ENCODE measurements at places on chromosomes 13 and 19. TPM values are rescaled to one million over a fixed set of nuclear protein-coding genes. Genes with fewer than 3 reads are reported as not detected.

Gene TEAD2
- 41.3 TPM for total RNA-seq

DNA sequence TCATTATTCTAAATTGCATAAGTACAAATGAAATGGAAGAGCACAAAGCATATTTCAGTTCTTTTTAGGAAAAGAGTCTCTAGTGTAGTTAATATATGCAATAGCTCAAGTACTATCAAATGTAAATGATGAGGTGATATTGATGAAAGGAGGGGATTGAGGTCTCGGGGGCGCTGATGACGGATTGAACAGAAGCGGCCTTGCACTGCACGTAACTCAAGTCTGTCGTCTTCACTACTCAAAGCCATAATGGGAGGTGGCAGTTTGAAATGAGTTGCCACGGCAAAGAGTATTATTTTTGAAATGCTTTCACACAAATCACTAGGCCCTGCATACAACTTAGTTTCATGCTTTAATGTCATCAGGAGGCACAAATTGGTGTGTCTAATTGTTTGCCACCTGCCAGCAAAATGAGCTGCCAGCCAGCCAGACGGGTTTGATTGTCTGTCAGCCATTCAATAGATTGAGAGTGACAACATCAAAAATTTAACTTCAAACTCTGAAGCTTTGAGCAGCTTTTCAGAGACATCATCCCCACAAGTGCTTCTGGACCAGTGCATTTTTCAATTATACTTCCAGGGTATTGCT lies 256.6 kb downstream of the NBEA start:
- DNase-seq = no peak

DNA sequence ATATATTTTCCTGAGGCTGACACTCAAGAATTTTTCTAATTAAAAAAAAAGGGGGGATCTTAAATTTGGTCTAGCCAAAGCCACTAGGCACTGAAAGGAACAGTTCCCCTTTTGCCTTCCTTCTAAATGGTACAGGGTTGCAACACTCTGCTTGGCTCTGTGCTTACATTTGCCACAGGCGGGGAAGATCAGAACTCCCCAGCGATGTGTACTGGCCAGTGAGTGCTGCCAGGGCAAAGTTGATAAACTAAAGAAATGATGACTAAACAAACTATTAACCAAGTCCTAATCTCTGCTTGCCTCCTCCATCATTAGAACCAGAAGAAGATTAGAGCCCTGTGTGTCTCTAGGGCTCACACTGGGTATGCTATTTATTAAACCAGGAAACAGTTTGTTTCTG lies 75.3 kb upstream of the SCEL start:
- peak; percentile 71 for DNase-seq

GRCh38 chr13:67726979-67727378 lies 496.8 kb upstream of the PCDH9 start:
- no peak for DNase-seq

- DNase-seq = no peak
These were observed 412.7 kb downstream of the LMO7 start for GRCh38 chr13:76048675-76049375.

GRCh38 chr19:11176466-11177193 lies 20.7 kb downstream of the KANK2 start:
- no peak for DNase-seq

DNA sequence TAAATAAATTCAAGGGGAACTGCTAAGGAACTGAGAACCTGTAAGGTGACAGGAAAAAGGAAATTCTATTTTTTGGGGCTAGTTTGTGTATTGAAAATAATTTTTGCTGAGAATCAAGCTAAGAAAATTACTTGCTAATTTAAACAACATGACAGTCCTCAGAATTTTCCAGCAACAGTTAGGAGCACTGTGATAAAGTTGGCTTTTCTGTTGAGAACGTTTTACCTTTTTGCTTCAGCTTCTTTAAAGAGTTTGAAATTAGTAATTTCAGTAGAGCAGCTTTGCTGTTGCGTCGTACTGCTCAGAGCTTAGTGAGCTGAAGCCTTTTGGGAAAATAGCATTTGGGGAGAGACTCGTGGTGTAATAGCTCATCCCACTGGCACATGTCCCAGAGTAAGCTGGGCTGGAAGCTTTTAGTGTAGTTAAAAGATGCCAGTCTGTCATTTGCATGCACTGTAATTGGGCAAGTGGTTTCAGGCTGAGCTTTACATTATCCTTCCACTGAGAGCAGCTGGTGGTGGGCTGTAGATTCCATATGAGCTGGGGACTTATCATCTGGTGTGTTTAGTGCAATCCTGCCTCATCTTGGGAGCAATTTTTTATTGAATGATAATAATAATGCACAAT lies 69.8 kb downstream of the LRCH1 start:
- peak; percentile 53 for DNase-seq

GRCh38 chr13:33079960-33080359 lies 63.7 kb downstream of the KL start:
- no peak for DNase-seq

DNA sequence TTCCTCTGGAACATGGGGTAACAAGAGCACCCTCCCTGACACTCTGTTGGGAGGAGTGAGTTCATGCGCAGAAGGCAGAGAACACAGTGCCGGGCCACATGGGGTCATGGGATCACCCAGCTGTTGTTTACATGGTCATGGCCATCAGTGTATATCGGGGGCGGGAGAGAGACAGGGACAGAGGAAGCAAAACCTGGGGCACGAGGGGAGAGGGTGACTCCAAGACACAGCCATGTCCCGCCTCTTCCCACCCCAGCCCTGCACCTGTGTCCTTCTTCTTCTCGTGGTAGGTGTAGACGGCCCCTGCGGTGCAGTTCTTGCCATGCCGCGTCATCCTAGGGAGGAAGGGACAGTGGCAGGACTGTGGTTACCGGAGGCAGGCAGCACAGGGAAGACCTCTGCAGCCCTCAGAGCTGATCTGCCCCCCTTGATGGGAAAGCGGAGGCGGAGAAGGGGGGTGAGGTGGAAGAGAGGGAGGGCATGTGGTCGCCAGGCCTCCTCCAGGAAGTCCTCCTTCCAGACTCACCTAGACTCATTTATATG lies 19.9 kb downstream of the NOSIP start:
- DNase-seq = peak; percentile 71
